ENCODE measurements at places on chromosomes 3 and 15.

GRCh38 chr3:182018361-182018760 lies 306.6 kb downstream of the SOX2 start:
- no peak for DNase-seq

DNA sequence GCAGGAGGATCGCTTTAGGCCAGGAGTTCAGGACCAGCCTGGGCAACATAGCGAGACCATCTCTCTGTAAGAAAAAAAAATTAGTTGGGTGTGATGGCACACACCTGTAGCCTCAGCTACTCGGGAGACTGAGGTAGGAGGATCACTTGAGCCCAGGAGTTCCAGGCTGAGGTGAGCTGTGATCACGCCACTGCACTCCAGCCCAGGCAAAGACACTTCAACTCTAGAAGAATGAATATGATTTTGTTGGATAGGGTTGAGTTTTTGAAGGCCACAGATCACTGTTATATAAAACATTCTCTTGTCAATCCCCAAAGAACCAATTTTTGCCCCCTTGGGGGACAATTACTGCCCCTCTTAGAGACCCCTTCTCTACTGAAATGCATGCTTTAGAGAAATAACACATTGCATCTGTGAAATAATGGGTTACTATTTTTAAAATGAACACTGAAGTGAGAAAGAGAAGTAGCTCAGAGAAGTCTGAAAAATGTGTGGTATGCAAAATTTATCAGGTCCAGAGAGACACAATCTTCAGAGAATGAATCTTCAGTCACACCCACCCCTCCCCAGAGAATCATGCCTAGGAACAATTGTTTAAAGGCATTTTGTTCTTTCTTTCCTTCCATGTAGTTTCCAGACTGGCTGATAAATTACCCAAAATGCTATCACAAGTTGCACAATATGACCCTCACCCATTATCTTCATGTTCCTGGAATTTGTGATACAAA lies 42.7 kb downstream of the METTL6 start:
- DNase-seq = no peak

GRCh38 chr3:25648925-25649830 lies 15.5 kb downstream of the TOP2B start:
- no peak for DNase-seq

GRCh38 chr15:73982222-73982962 lies 9.7 kb downstream of the STOML1 start:
- DNase-seq = peak; percentile 91

DNA sequence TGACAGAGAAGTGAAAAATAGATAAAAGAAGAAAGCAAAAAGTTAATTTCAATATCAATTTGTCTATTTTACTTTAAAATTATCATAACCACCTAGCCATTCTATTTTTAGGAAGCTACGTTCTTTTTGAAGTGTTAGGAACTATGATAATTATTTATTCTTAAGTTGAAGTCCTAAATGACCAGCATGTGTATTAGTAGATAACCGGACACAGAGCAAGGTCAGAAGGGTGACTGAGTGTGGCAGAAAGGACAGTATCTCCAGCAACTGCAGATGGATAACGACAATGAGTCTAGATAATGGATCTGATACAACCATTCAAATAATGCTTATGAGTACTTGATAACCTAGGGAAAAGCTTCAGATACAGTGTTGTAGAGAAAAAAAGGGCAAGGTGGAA lies 198.0 kb downstream of the PDE8A start:
- DNase-seq = no peak

DNA sequence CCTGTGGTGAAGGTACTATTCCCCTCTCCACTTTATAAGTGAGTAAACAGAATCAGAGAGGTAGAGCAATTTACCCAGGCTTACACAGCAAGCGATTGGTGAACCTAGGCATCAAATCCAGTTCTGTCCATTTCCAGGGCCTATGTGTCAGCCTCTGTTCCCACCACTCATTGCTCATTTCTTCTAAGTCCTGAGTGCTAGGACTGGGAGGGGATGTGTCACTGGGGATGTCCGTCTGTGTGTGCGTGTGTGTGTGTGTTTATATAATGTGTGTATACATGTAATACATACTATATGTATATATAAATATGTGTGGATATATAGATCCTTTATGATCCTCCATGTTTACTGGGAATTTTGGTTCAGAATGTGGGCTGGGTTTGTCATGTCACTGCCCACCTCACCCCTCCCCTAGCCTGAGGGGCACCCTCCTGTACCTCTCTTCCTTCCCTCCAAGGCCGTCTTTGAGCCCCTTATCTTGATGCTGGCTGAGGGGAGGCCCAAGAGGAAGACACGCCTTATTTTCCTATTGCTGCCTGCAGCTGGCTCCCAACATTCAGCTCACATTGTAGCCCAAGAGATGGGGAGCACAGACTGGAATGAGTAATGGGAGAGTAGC lies 2.1 kb downstream of the TMEM43 start:
- no peak for DNase-seq

DNA sequence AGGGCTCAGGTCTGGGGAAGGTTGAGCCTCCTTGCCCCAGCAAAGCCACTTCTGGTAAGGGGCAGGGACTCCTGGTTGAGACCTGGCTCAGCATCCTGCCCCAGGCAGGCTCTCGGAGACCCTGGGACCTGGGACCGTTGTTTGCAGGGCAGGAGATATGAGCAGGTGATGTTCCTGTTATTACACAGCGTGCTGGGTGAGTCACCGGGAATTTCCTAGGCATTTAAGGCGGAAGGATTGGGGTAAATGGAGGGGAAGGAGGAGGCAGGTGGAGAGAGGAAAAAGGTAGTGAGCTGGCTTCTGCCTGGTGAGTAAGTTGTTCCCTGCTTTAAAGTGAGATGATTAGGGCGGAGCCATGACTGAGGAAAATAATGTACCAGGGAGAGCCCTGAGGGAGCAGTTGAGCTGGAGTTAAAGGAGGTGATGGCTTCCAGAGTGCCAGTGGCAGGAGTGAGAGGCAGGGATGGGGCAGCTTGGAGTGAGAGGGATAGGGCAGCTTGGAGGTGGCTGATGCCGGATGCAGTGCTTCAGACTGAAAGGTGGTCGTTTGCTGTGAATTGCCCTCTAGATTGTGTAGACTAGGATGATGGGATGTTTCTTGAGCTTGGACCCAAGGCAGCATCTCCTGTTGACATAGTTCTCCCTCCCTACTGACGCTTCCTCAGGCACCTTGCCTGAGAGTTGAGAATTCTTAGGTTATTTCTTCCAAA lies 79.4 kb downstream of the AAGAB start:
- peak; percentile 18 for DNase-seq

- no peak for DNase-seq
Observed at GRCh38 chr15:76904461-76905012, 603 bp downstream of the SCAPER start.

GRCh38 chr3:13045904-13046568 lies 27.2 kb downstream of the IQSEC1 start:
- DNase-seq = peak; percentile 53
